ENCODE measurements at places on chromosomes 2 and 18.

GRCh38 chr2:236194786-236195185, 26.6 kb upstream of the GBX2 start:
- no peak overlapping the region for H3K27ac ChIP-seq
- DNase-seq, result no peak
- no peaks in the 10 kb centered on the region for H3K4me1 ChIP-seq
- no peaks in the 10 kb centered on the region for H3K36me3 ChIP-seq

- H3K27me3 ChIP-seq, result no peaks in the 10 kb centered on the region
- H3K36me3 ChIP-seq, result no peaks in the 10 kb centered on the region
- no peak overlapping the region for H3K4me3 ChIP-seq
- H3K4me1 ChIP-seq, result peaks cover 5% of the 10 kb centered on the region
- peak; percentile 4 for DNase-seq
- H3K27ac ChIP-seq, result no peak overlapping the region
These were observed 158.6 kb downstream of the ZNF804A start for GRCh38 chr2:184756885-184757284.

- H3K36me3 ChIP-seq, result no peaks in the 10 kb centered on the region
- H3K27ac ChIP-seq, result no peak overlapping the region
- no peaks in the 10 kb centered on the region for H3K4me1 ChIP-seq
- peak; percentile 12 for DNase-seq
- no peaks in the 10 kb centered on the region for H3K27me3 ChIP-seq
These were observed 185.3 kb downstream of the NYAP2 start for GRCh38 chr2:225584796-225585195.

DNA sequence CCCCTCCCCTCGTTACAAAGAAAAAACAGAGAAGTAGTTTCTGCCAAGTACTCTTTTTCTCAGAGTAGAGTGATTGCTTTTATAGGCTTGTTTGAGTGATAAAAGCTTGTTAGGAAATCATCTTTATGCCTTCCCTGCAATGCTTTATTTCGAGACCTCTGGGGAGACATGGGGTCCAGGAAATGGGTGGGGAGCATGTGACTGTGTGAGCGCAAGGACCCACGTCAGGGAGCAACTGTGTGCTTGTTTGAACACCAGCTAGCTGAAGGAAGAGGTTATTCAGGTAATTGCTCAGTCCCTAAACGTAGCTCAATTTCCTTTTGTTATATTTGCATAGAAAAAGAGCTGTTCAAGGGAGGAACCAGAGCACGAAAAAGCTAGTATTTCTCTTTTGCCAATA, 187.3 kb downstream of the FAM210A start:
- no peak overlapping the region for H3K27ac ChIP-seq
- H3K4me1 ChIP-seq, result peaks cover 32% of the 10 kb centered on the region
- no peak overlapping the region for H3K4me3 ChIP-seq
- H3K27me3 ChIP-seq, result peaks cover 5% of the 10 kb centered on the region
- peak; percentile 42 for DNase-seq
